RWPE1 (cell line): ENCODE measurements at places on chromosomes 2 and 18.

DNA sequence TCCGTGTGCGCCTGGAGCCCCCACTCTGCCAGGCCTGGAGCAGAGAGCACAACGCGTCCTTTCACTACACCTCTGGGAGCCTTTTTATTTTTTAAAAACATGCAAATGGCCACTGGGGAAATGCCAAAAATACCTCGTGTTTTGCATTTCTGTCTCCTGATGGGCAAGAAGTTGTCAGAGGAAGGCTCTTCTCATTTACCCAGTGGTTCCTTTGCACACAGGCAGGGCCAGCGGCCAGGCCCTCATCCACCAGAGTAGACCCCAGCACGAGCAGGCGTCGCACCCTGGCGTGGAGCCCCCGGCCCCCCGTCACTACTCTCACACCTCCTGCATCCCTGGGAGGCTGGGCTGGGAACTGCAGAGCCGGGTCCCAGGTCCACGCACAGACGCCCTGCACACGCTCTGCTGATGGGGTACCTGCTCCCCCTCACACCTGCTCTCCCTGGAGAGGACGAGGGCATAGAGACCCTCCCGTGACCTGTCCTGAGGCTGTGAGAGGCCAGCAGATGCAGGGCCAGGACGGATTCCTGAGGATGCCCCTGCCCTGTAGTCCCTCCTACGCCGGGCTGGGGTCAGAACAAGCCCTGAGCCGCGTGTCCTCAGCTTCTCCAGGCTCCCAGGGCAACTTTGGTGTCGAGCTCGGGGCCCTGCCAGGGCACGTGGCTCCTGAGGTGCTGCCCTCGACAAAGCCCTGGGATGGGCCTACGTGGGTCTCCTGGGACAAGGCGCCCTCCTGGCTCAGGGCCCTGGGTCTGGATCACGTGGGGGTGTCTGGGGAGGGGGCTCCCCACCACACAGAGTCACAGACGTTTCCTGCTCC lies 65.0 kb downstream of the NFATC1 start:
- no peak for DNase-seq

GRCh38 chr2:179253226-179253625 lies 11.4 kb downstream of the SESTD1 start:
- no peak for DNase-seq

- DNase-seq: no peak
These were observed 66.3 kb upstream of the GATA6 start for GRCh38 chr18:22102953-22103646.

DNA sequence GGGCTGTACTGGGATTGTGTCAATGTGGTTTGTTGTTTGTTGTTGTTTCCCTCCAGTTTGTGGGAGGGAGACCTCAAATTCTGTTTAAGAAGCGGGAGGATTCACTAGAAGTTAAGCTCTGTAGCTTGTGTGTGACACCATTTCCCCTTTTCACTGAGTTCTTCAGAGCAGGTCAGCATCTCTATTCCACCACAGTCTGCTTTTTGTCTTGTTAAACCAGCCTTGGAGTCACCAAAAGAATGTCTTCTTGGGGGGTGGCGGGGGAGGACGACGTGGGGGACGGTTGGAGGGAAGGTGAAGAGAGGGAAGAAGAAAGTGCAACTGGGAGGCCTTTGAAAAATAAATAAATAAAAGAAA lies 2.3 kb upstream of the BCL11A start:
- DNase-seq: no peak

DNA sequence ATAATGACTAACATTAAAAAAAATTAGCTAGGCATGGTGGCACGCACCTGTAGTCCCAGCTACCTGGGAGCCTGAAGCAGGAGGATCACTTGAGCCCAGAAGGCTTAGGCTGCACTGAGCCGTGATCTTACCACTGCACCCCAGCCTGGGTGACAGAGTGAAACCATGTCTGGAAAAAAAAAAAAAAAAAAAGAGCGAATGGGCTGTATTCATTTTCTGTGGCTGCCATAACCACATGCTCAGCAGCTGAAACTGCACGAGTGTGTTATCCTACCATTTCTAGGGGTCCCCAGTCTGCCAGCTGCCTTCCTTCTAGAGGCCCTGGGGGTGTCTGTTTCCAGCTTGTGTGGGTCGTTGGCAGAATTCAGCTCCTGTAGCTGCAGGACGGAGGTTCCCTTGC lies 247.8 kb downstream of the EIPR1 start:
- no peak for DNase-seq
